Vein endothelial cell (primary cell): ENCODE measurements at places on chromosomes 5 and 9. TPM values are rescaled to one million over a fixed set of nuclear protein-coding genes. Genes with fewer than 3 reads are reported as not detected.

The SPINK4 gene
- not detected in 2 replicates for total RNA-seq

The ZNF618 gene
- 28.2 and 41.2 TPM in 2 replicates for total RNA-seq

The LOX gene
- 41.8 and 67.1 TPM in 2 replicates for total RNA-seq

The ENC1 gene
- 119 and 249 TPM in 2 replicates for total RNA-seq

The FRRS1L gene
- not detected in 2 replicates for total RNA-seq

The GOLPH3 gene
- 59.4 and 62.5 TPM in 2 replicates for total RNA-seq

The ADAMTS12 gene
- 0.19 and 0.65 TPM in 2 replicates for total RNA-seq

The ZBTB34 gene
- 10.1 and 12.8 TPM in 2 replicates for total RNA-seq

The SLC1A1 gene
- total RNA-seq, result 20.2 and 24.5 TPM in 2 replicates

The SPOCK1 gene
- total RNA-seq, result 85.6 and 135 TPM in 2 replicates

The DMRT2 gene
- total RNA-seq, result not detected in 2 replicates

The AIF1L gene
- 16.0 and 25.6 TPM in 2 replicates for total RNA-seq

The FRMD3 gene
- total RNA-seq, result 8.6 and 11.1 TPM in 2 replicates

The PCDHB3 gene
- total RNA-seq, result 0.57 and 0.65 TPM in 2 replicates

The MEGF10 gene
- total RNA-seq, result 1.3 and 4.6 TPM in 2 replicates

The TXNDC8 gene
- total RNA-seq, result not detected in 2 replicates
